Islet precursor cell (in vitro differentiated cells): ENCODE measurements at places on chromosomes 6 and 20.
A peak's percentile ranks its signal among the peaks of the same experiment; 100 is the strongest.

DNA sequence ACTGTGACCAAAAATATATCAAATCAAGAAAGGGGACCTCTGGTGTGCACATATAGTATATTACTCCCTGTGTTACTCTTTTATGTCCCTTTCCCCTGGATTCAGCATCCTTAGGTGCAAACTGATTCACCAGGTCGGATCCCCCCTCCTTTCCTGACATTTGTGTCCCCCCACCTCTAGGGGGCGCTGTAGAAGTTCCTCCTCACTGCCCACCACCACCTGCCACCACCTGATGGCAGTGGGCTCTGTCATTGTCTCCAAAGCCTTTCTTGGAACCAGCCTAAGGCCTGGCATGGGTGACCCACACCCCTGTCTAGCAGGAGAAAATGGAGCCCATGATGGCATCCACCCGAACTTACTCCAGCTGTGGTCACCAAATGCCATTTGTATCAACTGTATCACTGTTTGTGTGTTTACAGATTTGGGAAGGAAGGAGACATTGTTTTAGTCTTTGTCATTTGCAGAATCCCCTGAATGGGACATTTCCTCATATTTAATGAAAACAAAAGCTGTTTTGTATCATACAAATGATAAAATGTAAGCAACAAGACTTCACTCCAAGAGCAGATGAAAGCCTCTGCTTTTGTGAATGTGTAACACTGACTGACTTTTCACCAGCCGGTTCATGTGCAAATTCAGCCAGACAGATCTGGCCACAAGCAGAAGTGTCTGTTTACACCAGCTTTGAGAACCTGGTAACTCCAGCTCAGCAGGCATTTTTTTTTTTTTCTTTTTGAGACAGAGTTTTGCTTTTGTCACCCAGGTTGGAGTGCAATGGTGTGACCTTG, 66.2 kb downstream of the ARMC2 start:
- DNase-seq = no peak

GRCh38 chr6:49423817-49424216, 39.2 kb downstream of the MMUT start:
- DNase-seq = no peak

DNA sequence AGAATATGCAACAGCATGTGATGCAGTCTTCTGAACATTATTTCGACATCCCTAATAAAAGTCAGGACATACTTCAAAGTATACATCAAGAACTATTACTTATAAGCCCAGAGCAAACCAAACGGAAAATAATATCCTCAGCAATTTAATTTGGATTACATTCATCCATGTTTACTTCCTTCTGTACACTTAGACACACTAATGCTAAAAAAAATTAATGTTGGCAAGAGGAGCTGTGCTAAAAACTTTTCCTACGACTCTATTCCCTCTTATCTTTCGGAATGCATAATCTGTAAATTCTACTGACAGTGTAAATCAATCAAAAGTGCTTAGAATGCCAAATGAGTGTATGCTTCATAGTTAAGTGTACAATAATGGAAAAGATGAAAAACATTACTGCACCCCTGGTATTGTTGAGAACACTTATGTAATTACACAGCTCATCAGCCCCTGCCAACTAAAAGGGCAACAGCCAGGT, 301.2 kb upstream of the HSF2 start:
- DNase-seq = no peak

GRCh38 chr6:64062960-64063683, 427.5 kb downstream of the PHF3 start:
- DNase-seq = no peak

GRCh38 chr6:22828179-22829062, 259.1 kb downstream of the HDGFL1 start:
- DNase-seq = peak; percentile 86

DNA sequence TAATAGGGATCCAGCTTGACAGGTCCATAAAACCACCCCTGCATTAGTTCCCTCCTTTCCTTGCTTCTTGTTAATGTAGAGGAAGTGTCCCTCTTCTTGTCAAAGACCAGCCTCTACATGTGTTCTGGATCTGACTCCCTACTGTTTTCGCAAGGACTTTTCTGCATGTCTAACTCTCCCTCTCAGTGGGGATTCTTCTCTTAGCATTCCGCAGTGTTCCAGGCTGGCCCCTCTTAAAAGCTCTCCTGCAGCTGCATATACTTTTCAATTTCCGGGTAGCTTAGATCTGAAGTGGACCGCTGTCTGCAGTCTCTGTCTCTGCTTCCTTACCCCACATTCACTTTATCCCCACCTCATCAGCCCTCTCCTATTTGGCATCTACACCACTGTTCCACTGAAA, 96.1 kb upstream of the MAN1A1 start:
- no peak for DNase-seq

GRCh38 chr6:123794799-123795198, 8.9 kb upstream of the NKAIN2 start:
- no peak for DNase-seq

DNA sequence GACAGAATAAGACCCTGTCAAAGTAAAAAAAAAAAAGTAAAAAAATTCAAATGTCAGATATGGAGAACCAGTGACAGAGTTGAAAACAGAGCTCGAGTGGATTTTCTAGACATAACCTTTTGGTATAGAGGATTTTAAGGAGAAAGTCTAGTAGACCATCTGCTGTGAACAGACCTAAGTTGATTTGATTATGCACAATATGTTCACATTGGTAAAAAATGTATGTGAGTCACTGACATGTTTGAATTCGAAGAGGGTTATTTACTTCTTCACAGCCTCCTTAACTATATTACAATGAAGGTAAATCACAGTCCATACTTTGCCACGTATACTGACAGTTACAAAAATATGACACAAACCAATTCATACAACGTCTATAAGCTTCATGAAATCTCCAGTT, 7.4 kb downstream of the TINAG start:
- DNase-seq = no peak

- DNase-seq = no peak
Observed at GRCh38 chr6:158000530-158001307, 19.1 kb downstream of the SYNJ2 start.

DNA sequence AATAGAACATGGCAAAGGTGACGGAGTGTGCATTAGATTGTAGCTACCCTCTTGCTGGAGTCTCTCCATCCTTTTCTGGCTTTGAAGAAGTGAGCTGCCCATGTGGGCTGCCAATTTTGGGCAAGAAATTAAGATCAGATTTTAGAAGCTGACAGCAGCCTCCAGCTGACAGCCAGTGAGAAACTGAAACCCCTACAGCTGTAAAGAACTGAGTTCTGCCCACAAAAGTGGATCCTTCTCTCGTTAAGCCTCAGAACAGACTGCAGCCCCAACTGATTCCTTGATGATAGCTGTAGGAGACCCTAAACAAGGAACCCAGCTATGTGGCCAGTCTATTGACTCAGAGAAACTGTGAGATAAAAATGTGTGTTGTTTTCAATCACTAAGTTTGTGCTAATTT, 134.1 kb downstream of the CD109 start:
- no peak for DNase-seq

GRCh38 chr20:29299811-29300578, 1957.5 kb upstream of the DEFB115 start:
- DNase-seq = no peak

GRCh38 chr6:135008941-135009290, 45.7 kb downstream of the HBS1L start:
- no peak for DNase-seq

GRCh38 chr6:107612762-107613415, 123.0 kb downstream of the SOBP start:
- DNase-seq = no peak

DNA sequence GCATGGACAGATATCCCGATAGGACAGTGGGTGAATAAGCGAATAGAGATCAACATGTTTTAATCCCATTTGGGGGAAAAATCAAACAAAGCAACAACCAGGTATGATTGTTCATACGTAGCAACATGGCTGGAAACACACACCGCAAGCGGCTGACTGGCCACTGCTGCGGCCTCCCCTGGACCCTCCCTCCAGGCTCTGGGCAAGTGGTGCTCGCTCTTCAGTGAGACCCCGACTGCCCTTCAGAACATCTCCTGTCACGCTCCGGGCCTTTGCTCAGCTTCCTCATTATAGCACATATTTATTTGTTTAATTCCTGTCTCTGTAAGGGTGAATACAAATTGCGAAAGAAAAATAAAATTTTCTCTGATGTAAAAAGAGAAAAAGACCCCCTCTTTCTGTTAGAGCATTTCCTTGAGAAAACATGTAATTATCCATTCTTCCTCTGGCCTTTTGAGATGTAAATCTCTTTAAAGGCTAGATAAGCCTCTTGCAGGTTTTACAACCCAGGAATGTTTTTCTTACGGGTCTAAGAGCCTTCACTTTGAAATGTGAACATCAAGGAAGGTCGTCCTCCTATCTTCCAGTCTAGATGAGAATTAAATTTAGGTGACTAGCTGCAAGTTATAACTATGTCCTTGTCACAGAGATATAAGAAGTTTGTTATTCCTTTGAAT, 11.0 kb upstream of the FAM210B start:
- DNase-seq = peak; percentile 69

DNA sequence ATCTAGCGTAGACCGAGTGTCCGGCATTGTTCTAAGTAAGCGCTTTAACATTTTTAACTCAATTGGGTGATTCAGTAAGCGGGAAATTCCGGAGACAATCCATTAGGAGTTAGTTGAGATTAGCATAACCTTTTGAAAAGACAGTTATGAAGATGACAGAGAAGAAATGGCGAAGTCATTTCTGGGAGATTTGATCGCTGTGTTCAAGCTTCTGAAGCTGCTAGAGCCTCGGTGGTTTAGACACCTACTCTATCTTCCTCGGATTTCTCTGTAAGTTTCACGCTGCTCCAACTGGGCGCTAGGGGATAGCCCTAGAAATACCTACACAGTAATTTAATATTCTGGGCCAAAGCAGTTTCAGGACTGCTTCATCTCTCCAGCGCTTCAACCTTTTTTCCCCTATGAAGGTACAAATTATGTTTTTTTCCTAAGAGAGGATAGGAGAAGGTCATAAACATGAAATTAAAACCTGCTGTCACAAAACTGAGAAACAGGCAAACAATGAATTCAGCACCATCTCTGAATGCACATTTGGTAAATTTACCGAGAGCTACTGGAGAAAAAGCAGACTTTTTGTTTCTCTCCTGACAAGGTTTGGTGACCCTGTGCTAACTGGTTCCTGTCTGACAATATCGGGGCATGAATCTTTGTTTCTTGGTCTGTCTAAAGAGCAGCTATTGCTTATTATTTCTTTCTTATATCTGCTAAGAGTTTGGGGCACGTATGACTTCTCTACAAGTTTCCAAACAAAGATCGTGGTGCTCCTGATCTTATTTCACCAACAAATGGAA, 22.4 kb downstream of the ZNF311 start:
- no peak for DNase-seq

DNA sequence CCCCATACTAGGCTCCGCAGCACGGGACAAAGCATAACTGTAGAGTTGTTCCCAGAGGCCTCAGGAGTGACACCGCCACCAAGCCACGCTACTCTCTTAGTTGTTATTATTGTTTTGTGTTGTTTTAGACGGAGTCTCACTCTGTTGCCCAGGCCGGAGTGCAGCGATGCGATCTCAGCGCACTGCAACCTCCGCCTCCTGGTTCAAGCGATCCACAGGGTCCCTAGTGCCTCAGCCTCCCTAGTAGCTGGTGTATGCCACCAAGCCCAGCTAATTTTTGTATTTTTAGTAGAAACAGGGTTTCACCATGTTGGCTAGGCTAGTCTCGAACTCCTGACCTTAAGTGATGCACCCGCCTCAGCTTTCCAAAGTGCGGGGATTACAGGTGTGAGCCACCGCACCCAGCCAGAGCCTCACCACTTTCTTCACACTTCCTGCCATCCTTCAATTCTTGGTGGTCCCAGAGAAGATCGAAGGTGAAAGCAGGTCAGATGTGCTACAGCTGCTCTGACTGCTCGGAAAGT, 11.8 kb downstream of the RPL7L1 start:
- DNase-seq = no peak

- DNase-seq = peak; percentile 76
Observed at GRCh38 chr6:68343901-68344300, 291.2 kb upstream of the ADGRB3 start.

- no peak for DNase-seq
Observed at GRCh38 chr6:56804996-56805395, 149.9 kb upstream of the BEND6 start.

GRCh38 chr20:5608442-5609161, 141.6 kb upstream of the SHLD1 start:
- no peak for DNase-seq

DNA sequence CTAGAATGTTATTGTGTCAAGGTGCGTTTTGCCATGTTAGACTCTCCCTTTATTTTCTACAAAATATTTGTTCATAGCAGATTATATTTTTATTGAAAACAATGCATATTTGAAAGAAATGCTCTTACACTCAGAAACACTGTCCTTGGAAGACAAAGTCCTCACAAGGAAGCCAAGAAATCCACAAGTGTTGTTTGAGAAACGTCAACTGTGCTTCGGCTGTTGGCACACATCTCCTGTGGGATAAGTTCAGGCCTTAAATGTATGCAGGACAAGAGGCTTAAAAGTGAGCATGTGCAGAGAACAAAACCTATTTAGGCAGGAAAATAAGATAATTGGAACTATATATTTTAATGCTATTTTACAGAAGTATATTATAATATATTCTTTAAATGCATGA, 9.5 kb upstream of the THBD start:
- DNase-seq = no peak

DNA sequence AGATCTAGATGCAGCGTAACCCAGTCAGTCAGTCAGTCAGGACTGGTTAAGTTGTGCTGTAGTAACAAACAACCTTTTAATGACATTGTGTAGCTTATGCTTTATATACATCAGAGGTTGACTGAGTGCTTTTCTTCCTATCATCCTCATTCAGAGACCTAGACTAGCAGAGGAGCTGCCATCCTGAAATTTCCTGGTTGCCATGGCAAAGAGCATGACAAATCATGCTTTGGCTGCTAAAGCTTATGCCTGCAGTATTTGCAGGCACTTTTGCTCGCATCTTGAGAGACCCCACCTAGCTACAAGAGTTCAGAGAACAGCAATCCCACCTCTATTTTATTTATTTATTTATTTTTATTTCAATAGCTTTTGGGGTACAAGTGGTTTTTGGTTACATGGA, 244.0 kb downstream of the BTBD3 start:
- DNase-seq = no peak

GRCh38 chr20:4022386-4023286, 7.3 kb upstream of the RNF24 start:
- no peak for DNase-seq

- DNase-seq = no peak
Observed at GRCh38 chr6:10884245-10884972, 2.4 kb upstream of the SYCP2L start.

DNA sequence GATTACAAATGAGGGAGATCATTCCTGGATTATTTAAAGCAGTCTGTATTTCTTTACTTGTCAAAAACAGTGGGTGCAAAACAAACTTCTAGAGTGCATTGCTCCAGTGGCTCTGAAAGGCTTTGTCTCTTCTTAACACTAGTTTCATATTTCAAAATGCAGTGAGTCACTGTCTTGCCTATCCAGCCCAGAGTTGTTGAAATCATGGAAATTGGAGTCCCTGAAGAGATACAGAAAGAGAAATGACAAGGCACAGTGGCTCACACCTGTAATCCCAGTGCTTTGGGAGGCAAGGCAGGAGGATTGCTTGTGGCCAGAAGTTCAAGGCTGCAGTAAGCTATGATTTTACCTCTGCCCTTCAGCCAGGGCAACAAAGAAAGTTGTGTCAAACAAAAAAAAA, 11.3 kb downstream of the SLC2A12 start:
- no peak for DNase-seq

- DNase-seq = peak; percentile 98
Observed at GRCh38 chr6:104625536-104625935, 234.2 kb downstream of the HACE1 start.

- DNase-seq = no peak
Observed at GRCh38 chr6:110328259-110328658, 29.9 kb downstream of the METTL24 start.

GRCh38 chr6:19035461-19036195, 648.5 kb downstream of the RNF144B start:
- no peak for DNase-seq
